ENCODE measurements at places on chromosomes 12 and 14.

DNA sequence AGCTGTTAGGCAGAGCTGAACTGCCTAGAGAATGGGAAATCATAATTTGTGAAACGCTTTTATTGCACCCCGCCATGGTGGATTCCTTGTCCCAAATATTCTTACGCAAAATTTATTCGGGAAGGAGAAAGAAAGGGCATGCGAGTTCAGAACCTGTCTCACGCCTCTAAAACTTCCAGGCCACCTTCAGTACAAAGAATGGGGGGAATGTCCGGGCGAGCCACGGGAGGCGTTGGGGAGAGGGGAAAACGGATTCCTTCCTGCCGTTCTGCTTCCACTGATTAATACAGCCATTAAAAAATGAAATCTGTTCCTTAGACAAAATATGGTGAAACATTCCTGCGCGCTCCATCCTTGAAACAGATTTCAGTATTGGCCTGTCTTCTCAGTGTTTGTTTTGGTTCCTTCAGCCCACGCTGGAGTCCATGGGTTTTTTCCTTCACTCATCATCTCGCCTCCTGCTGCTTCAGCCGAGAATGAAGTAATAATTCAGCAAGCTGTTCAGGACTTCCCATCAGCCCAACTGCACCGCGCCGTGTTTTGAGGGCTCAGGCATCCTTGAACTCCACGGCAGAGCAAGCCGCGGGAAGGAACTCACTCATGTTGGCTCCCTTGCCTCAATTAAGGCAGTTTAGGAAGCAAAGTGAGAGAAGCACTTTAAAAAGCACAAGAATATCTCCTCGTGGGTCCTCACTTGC, 47.7 kb upstream of the CDKN3 start:
- DNase-seq, result no peak

DNA sequence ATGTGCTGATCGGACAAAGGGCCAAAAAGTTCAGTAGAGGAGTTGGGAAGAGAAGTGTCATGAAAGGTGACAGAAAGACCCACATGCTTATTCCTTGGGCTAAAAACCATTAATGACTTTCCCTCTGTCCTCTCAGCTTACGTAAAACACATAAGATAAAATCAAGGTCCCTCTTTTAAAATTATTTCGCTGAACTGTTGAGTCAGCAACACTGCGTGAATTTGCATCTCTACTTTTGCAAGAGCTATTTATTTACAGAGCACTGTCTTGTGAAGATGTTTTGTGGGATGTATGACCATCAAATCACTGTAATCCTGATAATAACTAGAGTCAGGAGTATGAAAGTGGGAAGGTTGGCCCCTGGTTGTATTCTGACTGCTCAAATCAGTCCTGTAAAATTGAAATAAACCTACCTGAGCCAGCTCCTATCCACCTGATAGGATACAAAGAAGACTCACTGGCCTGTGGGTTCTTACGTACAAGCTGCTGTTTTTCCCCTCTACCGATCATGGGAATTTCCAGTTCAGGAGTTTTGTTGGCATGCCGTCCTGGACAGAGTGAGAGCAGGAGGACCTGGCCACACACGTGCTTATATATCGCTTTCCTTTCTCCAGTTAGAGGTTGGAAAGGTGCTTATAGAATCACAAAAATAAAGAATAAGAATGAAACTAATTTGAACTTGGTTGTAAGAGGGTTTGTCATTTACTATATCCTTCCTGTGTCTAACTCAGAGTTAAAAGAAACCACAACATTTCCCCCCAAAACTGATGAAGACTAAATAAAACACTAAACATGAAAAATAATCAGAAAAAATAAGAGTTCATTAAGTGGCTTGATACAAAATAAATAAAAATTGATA, 42.9 kb downstream of the IFNG-AS1 start:
- no peak for DNase-seq

GRCh38 chr12:81207173-81207572, 129.3 kb downstream of the ACSS3 start:
- DNase-seq, result no peak

- no peak for DNase-seq
These were observed 581 bp downstream of the ARG2 start for GRCh38 chr14:67620217-67620785.

DNA sequence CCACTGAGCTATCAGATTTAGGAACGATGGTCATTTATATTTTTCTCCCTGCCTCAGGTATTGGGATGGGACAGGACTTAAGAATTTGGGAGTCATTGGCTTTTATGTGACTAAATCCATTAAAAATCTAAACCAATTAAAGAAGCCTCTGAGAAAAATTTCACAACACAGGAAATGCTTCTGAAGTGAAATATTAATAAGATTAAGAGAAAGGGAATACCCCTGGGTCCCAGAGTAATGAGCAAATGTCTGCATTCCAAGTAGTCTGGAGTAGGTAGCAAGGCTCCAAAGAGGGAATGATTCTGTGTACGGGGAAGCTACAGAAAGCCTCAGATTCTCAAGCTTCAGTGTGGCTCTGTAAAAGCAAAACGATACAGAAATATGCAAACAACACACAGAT, 707 bp upstream of the MED6 start:
- no peak for DNase-seq

DNA sequence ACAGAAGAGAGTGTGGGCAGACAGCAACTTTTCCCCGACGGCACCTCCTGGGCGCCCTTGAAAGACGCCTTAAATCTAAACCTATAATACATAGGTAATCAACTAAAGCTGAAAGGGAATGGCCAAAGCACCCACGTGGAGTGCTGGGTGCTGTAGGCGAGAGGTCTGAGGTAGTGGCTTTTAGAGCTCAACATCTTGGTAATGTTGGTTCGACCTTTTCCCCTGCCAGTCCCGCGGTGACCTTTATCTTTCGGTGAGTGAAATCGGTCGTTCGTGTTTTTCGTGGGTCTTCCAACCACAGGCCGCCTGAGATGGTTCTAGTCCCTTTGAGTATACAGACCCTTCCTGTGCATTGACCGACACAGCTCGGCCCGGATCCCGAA, 9.1 kb downstream of the OR6S1 start:
- DNase-seq, result no peak

GRCh38 chr12:13133886-13134285, 30.4 kb upstream of the GSG1 start:
- no peak for DNase-seq

- no peak for DNase-seq
These were observed 9.8 kb upstream of the FERMT2 start for GRCh38 chr14:52960627-52961026.

- no peak for DNase-seq
These were observed 13.3 kb downstream of the SENP1 start for GRCh38 chr12:48092611-48093010.

- no peak for DNase-seq
These were observed 3.4 kb downstream of the ASCL1 start for GRCh38 chr12:102960766-102961465.

DNA sequence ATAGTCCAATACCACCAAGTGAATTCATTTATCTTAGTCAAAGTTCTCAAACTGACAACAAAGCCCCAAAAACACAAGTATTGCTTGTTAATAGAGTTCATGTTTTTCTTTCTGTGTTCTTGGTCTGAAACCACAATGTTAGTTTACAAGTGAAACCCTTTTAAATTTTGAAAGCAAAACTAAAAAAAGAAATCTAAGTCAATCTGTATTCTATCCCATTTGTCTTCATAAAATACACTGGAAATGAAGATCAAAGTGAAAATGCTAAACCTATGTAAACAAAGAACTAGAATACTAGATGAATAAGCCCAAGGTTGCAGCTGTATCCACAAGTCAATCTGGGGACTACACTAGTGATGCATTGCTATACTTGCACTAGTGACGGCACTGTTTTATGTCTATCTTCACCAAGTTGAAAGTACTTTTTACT, 10.4 kb downstream of the MAP4K5 start:
- no peak for DNase-seq

- DNase-seq, result no peak
These were observed 54.6 kb downstream of the TSPAN11 start for GRCh38 chr12:30980955-30981662.

DNA sequence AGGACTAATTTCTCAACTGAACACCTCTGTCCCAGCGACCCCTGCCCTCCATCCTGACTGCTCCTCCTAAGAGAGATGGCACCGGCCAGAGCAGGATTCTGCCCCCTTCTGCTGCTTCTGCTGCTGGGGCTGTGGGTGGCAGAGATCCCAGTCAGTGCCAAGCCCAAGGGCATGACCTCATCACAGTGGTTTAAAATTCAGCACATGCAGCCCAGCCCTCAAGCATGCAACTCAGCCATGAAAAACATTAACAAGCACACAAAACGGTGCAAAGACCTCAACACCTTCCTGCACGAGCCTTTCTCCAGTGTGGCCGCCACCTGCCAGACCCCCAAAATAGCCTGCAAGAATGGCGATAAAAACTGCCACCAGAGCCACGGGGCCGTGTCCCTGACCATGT, 756 bp downstream of the RNASE7 start:
- DNase-seq, result no peak

DNA sequence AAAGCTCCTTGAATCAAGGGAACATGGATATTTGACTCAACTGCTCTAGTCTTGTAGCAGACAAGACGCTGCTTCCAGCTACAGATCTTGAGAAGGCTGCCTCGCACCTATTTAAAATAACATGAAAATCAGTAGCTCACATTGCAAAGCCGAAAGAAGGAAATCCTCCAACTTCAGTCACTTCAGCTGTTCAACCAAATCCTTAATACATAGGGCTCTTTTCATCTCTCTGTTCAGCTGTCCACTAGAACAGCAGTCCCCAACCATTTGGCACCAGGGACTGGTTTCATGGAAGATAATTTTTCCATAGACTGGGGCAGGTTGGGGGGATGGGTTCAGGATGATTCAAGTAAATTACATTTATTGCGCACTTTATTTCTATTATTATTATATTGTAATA, 1116.0 kb upstream of the TMEM132C start:
- no peak for DNase-seq

GRCh38 chr12:116164250-116165035, 113.0 kb downstream of the MED13L start:
- DNase-seq, result no peak

GRCh38 chr12:54173906-54174471, 14.8 kb downstream of the SMUG1 start:
- no peak for DNase-seq

DNA sequence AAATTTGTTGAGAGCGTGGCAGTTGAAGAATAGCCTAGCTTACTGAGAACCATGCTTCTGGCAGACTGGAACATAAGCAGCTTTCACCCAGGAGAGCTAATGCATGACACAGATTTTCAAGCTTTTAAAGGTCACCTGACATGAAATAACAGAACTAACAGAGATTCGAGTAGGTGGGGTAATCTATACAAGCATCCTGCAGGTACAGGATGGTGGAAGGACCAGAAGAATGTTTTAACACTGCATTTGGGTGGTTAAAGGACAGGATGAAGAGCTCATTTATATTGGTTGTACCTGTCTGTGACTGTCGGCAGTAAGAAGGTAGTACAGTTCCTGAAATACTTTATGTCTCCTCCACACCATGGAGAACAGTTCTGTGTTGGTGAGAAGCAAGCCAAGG, 8.9 kb downstream of the PELI2 start:
- DNase-seq, result no peak

- no peak for DNase-seq
These were observed 190.7 kb upstream of the LMNTD1 start for GRCh38 chr12:25743679-25744215.

DNA sequence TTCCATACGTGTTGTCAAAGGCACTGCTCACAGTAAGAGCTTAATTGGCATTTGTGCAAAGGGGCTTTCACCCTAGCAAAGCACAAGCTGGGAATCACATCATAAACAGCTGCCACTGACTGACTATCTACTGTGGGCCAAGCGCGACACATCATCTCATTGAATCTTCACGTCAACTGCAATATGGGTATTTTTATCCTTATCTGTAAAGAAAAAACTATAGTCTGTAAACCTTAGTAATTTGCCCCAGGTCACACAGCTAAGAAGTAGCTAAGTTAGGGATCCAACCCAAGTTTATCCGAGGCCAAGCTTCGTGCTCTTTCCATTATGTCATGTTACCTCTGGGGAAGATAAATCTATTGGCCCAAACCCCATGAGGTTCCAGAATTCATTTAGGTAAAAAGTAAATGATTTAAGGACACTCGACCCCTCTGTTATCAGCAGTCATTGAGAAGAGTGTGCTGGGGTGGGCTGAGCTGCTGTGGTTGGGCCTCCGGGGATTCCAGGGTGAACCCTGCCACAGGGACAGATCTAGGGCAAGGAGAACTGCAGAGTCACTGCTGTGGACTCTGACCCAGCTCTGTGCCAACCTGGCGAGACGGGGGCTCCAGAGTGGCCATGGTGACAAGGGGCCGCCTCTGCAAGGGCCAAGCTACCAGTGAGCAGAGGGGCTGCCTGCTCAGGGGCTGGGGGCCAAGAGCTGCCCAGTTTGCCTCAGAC, 27.6 kb downstream of the NCKAP5L start:
- no peak for DNase-seq

DNA sequence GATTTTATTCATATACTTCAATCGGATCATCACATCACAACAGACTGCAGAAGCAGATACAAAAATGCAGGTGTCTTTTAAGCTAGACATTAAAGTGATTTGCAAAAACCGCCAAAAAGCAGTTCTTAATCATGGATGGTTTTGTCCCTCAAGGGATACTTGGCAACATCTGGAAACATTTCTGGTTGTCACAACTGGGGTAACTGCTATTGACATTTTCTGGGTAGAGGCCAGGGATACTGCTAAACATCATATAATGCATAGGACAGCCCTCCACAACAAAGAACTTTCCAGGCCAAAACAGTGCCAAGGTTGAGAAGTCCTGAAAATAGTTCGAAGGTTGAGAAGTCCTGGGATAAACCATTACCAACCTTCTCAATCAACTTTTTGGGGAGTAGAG, 101.8 kb upstream of the BBS10 start:
- no peak for DNase-seq

GRCh38 chr14:99215277-99215676, 56.7 kb downstream of the BCL11B start:
- DNase-seq, result no peak

DNA sequence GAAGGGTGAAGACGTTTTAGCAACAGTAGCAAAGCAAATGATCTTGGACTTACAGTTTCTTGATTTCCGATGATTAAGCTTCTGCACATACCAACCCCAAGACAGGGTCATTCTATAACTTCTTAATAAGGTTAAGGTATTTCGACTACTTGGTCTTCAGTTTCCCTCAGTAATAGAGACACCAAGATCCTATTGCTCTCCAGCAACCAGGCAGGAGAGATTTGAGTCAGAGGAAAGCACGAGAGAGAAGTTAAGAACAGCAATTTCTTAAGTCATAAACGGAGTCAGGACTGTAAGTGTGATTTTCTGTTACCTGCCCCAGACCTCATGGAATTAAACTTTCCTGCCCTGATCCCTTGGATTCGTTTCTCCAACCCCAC, 215.6 kb downstream of the TTC8 start:
- no peak for DNase-seq

- no peak for DNase-seq
These were observed 795 bp downstream of the SMAGP start for GRCh38 chr12:51269174-51270066.

DNA sequence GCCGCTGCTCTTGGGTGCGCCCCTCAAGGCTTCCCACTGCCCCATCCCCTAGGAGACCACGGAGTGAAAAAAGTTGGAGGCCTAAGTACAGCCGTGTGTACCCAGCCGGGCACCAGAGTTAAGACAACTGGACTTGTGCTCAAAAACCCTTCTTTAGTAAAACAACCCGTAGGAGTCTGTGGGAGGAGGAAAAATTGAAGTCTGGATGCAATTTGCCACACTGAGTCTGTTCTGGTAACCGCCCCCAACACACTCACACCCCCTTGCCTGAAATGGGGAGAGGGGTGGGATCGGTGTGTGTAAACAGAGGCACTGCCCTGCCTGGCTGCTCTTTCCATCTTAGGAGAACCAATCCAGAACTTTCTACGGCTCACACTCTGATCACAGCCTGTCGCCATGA, 41.7 kb downstream of the DPF3 start:
- DNase-seq, result no peak

GRCh38 chr14:68718023-68718990, 74.6 kb downstream of the ZFP36L1 start:
- DNase-seq, result no peak
